ENCODE measurements at places on chromosomes 2 and 18.
A peak's percentile ranks its signal among the peaks of the same experiment; 100 is the strongest.

DNA sequence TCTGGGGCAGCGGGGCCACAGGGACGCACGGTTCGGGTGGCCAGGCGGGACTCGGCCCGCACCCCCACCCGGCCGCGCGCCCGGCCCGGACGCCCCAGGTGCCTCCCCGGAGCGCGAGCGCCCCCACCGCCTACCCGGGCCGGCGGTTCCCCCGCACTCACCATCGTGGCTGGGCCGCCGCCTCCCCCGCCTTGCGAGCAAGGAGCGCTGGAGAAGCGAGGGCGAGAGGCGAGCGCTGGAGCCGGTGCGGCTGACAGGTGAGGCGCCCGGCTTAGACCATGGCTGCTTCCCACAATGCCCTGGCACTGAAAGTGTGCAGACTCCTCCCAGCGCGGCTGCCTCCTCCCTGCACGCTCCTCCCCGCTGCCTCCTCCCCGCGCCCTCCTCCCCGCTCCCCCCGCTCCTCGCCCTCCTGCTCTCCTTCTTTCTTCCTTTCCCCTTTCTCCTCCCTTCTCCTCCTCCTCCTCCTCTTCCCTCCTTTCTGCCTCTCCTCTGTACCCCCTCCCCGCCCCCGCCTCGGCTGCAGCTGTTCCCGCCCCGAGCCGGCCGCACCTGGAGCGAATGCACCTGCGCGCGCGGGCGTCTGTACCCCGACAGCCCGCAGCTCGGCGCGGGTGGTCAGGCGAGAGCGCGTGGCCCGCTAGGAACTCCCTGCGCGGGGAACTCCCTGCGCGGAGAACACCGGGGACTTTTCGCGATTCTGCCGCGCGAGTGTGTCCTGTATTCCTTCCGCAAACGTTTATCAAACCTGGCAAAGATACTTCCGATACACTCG lies at the start of gene AP1S3:
Gene AP1S3 (minus strand): TSS at position 296 of the 775 bp plus-strand sequence. CDS start 132 bp downstream, at position 164.
- peak; percentile 69 for DNase-seq

DNA sequence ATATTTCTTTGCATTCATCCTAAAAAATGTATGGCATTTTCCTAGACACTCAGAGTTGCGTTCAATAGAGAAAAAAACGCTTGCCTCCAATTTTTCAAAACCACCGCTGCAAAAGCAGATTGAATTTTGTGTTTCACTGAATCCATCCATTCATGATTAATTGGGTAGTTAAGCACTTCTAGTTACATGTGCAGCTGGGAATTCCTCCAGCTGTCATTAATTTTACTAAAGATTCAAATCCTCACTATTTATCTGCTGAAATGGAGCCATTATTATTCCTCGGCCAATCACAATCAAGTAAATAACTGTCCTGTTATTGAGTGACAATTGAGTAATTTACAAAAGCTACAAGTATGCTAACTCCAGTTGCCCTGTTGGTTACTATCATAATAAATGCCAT lies 75.8 kb upstream of the ARL5A start:
- no peak for DNase-seq

DNA sequence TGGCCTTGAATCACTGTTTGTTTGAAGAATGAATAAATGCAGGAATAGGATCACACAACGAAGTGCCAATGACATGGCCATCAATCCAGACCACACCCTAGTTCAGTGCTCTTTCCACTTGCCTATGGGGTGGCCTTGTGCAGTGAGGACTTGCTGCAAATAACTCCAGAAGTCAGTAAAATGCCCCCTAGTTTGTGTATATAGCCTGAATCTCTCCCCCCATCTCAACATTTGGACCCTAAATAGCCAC lies 299 bp downstream of the FABP1 start:
- DNase-seq = no peak

DNA sequence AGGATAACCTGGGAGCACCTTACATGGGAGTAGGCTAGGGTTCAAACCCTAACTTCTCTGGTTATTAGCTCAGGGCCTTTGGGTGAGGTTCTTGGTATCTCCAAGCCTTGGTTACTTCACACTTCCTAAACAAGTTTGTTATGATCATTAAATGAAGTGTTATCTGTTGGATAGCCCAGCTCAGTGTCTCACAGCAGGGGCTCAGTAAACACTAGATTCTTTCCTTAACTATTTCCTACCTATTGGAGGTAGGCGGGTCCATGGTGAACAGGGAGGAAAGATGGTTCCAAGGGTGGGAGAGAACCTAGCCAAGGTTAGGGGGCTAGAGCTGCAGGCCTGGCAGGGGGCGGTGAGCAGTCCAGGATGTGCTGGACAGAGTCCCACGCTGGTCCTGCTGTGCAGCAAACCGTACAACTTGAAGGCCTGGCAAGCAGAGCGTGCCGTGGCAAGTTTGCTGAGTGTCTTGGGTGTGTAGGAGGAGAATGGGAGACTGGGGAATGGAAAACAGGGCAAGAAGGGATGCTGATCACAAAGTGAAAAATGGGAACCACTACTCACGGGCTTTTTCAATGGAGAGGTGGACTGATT lies 259.1 kb downstream of the PRKCE start:
- DNase-seq = no peak

DNA sequence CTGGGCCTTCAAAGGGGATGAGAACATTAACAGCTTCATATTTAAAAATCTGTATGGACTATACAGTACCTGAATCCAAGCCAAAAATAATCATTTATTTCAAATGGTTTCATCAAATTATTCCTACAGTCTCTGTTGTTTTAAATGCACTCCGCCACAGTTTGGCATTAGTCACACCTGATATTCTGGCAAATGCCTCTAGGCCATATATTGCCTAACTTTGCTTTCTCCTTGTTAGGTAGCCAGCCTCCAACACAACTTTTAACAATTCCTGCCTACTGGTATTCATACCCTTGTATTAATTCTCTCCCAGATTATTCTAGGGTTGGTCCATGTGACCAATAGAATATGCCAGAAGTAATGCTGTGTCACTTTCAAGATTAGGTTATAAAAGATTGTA lies 146.6 kb upstream of the FANCL start:
- DNase-seq = no peak

Measured in AG08395 (cell line).